ENCODE measurements at places on chromosomes 1 and 21.

DNA sequence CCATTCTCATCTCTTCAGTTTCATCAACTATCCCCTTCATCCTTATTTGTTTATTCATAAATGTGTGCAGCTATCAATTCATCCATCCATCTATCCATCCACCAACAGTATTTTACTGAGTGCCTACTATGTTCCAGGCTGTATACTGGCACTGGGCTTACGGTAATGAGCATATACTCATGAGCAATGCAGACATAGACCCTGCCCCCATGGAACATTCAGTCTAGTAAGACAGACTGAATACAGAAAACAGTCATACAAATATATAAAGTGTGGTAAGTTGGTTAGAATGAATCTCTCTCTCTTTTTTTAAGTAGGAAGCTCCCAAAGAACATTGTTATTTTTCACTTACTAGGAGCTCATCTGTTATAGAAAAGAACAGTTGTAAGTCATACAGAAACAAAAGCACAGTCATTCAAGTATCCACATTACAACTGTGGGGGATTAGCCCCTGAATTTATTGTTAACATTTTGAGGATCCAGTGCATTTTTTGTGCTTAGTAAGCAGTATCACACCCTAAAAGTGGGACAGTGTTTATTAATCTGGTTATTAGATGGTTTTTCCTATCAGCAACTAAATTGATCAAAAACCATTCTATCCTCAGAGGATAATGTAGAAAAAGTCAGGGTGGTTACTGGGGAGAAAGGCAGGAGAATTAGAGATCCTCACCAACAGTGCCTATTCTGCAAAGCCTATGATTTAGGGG lies 3.6 kb downstream of the SLC16A4 start:
- no peak for DNase-seq

DNA sequence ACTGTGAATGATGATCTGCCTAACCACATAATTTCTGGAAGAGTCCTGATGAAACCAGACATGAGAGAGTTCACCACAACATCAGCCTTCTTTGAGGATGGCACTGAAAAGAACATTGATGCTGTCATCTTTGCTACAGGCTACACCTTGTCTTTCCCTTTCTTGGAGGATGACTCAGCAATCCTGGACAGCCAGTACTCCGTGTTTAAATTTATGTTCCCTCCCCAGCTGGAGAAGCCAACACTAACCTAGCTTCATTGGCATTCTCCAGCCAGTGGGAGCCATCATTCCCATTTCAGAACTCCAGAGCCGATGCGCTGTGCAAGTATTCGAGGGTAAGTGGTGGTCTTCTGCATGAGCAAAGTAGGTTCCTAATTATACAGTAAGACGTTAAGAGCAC lies 164.1 kb upstream of the POGK start:
- no peak for DNase-seq

GRCh38 chr1:222390181-222390580 lies 157.7 kb downstream of the HHIPL2 start:
- no peak for DNase-seq

DNA sequence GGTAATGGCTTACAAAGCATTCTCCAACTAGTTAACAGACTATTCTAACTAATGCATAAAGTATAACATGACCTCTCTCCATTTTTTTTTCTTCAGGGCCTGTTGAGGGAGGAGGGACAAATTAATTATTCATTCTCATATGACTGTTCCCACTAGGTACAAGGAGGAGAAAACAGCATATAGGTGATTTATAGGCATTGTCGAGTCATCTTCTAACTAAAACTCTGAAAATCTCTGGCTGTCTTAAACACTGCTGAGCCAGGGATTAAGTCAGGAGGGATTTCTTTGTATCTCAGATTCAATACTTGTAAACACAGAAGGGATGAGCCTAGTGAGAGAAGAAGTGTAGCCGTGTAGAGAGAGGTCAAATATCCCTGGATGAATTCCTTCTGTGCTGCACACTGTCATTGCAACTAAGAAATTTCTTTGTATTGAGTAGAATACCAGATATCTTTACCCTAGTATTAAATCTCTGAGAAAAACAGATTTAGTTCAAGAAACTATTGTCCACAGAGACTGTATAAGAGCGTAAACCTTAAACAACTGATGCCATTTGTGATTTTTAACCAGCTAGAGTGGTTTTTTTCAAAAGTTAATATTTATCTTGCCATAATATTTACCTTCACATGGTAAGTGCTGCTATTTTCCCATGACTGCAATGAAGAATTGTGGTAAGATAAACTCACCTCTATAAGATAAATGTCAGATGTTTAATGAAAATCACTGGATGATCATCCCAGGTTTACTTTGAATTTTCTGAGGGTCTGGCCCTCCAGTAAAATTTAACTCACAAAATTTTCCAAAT lies 465.3 kb downstream of the RWDD3 start:
- DNase-seq = no peak

DNA sequence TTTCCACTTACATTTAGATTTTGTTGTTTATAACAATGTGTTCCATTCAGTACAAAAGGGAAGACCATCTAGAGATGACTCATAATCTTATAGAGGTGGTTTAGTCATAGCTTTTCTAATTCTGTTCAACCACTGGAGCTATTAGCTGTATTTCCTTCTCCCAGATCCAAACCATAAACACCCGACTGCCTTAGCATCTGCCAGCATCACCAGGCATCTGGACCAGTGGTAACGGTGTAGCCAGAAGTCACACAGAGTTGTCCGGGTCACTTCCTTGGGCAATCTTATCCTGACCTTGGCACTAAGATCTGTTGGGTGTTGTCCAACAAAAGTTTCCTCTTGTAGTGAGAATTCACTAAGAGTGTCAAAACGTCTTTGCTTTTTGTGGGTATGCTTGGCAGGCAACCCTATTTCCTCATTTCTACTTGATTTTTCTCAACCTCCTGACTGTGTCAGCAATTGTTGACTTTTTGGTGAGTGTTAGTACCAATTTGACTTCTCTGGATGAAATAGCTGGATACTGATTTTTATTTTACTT lies 372.1 kb upstream of the B3GALT2 start:
- DNase-seq = no peak

DNA sequence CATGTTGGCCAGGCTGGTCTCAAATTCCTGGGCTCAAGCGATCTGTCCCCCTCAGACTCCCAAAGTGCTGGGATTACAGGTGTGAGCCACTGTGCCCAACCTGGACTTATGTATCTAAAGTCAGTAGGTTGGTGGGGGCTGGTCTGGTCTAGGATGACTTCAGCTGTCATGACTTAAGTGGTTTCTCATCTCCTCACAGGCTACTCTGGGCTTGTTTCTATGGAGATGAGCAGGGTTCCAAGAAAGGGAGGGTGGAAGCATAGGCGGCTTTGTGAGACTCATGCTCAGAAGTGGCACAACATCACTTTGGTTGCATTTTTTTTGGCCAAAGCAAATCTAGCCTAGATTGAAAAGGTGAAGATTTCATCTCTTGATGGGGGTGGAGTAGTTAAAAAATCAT lies 115.9 kb upstream of the IVNS1ABP start:
- DNase-seq = no peak

DNA sequence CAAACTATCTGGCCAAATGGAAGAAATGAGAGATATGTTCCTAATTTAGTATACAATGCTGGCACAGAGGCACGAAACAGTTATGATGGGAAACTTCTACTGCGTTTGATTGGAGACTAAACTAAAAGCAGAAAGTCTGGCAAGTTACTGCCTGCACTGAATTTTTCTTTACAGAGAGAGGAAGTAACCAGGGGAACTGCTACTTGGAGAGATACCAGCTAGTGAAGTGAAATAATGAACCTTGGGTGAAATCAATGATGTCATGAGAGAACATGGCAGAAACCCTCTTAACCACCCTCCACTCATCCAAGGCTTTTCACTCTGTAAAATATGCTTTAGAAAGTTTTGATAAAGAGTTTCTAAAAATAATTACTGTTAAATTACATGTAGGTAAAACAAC lies 29.3 kb downstream of the NIBAN1 start:
- no peak for DNase-seq

GRCh38 chr1:156295391-156295947 lies at the start of gene GLMP:
GLMP (minus strand) TSS chr1:156295679; CDS start chr1:156295645, 34 bp downstream.
- peak; percentile 17 for DNase-seq

- no peak for DNase-seq
Measured at GRCh38 chr1:118275472-118276115, 90.6 kb upstream of the SPAG17 start.

- no peak for DNase-seq
Measured at GRCh38 chr21:42097274-42097673, 26.2 kb downstream of the UMODL1 start.

GRCh38 chr1:32338637-32339145 lies 2.7 kb upstream of the MARCKSL1 start:
- DNase-seq = no peak

DNA sequence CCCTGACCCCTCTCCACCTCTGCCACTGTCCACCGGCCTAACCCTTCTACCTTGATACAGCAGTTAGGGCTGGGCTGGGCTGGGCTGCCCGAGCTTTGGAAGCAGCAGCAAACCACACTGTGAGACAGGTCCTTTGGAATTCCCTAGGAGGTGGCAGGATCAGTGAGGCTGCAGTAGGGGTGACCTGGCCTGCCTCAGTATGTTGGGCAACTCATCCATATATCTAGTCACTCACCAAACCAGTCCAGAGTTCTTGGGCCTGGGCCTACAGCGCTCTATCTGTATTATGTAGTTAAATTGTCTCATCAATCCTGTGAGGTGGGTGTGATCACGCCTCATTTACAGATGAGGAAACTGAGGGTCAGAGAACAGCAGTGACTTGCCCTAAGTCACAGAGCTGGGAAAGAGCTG lies 13.3 kb upstream of the SYNC start:
- no peak for DNase-seq

- DNase-seq = no peak
Measured at GRCh38 chr1:164644774-164645644, 86.0 kb downstream of the PBX1 start.

GRCh38 chr1:180185281-180185680 lies 30.6 kb downstream of the QSOX1 start:
- DNase-seq = no peak

DNA sequence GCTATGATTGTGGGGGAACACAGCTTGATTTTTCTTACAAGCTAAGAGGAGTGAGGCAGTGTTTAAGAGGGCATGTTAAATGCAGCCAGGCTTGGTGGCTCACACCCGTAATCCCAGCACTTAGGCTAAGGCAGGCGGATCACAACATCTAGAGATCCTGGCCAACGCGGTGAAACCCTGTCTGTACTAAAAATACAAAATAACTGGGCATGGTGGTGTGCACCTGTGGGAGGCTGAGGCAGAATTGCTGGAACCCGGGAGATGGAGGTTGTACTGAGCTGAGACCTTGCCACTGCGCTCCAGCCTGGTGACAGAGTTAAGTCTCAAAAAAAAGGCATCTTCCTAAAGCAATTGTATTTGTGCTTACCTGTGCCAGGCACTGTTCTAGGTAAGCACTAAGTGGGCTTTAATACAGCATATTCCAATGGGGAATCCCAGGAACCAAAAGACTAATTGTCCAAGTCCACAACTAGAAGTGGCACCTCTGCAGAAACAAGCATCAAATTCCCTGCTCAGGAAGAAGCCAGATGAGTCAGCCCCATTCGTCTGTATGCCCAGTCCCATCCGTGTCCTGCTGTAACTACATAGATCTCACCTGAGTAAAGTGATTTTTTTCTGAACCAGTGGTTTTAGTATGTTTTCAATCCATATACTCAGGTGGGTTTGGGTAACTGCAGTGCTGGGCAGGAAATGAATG lies 4.6 kb downstream of the RCC1 start:
- DNase-seq = no peak

DNA sequence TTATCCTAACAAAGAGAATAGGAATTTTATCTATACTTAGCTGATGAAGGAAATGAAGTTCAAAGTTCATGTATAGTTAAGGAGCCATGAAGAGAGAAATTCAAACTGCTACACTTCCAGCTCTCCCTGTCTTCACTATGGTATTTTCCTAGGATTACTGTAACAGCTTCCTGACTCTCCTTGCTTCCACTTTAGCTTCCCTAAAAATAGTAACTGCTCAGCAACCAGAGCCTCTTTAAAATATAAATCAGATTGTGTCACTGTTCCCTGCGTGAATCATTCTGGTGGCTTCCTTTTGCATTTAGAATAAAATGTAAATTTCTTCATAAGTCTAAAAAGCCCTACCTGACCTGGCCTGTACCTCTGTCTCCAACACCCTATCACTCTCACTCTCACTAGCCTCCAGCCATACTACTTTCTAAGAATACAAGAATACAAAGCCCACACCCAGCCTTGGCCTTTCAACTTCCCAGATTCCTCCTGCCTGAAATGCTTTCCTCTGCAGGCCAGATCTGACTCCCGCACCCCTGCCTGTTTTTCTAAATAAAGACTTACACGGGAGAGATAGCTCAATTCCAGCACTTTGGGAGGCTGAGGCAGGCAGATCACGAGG lies 30.5 kb downstream of the OR10J1 start:
- no peak for DNase-seq

DNA sequence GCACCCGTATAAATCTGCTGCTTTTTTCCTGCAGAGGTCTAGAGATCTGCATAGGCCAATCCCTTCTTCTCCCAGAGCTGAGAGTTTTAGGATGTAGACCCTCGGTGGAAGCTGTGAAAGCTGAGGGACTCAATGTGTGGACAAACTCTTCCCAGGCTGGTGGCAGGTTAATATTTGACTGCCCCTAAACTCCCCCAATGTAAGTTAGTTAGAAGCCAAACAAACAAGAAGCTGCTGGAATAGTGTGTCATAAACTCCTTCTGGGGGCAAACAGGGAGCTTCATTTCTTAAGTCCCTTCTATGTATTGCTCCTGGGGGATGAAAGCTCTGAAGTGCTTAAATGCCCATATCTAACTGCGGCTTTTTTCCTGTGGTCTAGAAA lies 72.3 kb downstream of the SCMH1 start:
- no peak for DNase-seq

DNA sequence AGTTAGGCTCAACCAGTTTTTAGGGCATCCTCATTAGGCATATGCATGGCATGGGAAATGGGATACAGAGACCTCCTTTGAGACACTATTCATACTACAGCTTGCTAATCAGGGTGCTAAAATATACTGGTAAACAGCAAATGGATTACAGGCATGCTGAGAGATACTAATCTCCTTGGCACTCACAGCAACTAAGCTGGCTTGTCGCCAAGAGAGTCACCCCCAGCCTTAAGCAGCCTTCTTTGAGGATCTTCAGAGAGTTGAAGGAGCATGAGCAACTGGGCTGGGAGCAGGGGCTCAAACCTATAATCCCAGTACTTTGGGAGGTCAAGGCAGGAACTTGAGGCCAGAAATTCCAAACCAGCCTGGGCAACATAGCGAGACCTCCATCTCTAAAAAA lies 120.1 kb upstream of the NR5A2 start:
- no peak for DNase-seq

DNA sequence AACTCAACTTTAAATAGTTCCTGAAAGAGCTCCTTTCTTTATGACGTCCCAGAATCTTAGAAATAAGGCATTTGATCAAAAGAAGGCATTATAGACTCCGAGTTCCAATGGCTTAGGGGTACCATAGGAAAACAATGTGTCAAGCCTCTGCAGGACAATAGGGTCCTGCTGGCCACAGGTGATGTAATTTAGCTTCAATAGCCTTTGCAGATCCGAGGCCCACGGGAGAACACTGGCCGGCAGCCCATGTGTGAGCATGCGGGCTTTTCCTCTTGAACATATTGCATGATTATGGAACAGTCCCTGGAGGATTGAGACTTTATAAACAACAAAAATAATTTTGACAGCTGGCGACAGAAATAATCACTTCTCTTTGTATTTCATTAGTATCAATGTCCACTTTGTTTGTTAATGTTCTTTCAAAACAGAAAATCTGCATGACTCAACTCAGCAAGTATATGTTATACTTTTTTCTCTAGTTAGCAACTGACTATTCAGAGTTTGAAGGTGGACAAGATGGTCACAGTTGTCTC lies 49.0 kb upstream of the NR5A2 start:
- DNase-seq = no peak

- DNase-seq = no peak
Measured at GRCh38 chr21:39976800-39977199, 109.6 kb downstream of the PCP4 start.

- DNase-seq = no peak
Measured at GRCh38 chr1:166693673-166694297, 145.5 kb upstream of the POGK start.

Data from stimulated activated CD8-positive, alpha-beta memory T cell treated with anti-CD3 and anti-CD28 coated beads, Interleukin-7, amount 100 ng/mL, for 24 hours (primary cell).